Ammon's horn (tissue), 1 donor: ENCODE measurements at places on chromosomes 6 and 20.

DNA sequence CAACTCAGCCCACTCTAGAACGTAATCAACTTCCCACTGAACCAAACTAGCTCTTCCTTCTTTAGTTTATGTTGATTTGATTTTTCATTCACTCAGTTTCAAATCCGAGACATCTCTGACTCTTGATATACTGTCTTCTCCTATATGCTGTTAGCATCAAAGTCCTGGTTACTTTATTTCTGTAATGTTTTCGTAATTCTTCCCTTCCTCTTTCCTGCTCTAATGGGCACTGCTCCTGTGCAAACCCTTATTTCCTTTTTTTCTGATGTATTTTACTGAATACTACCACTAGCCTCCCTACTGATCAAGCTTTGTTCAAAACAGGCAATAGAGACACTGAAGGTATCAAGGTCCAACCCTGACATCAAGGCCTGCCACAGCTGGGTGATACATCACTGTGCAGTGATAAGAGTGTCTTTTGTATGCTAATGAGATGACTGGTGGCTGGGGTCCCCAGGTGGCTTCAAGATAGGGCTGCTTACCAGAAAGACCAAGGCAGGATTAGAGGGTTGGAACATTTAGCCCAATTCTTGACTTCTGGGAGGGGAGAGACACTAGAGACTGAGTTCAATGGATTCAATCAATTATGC is 95.2 kb downstream of the KIF13A start:
- no peak for DNase-seq

DNA sequence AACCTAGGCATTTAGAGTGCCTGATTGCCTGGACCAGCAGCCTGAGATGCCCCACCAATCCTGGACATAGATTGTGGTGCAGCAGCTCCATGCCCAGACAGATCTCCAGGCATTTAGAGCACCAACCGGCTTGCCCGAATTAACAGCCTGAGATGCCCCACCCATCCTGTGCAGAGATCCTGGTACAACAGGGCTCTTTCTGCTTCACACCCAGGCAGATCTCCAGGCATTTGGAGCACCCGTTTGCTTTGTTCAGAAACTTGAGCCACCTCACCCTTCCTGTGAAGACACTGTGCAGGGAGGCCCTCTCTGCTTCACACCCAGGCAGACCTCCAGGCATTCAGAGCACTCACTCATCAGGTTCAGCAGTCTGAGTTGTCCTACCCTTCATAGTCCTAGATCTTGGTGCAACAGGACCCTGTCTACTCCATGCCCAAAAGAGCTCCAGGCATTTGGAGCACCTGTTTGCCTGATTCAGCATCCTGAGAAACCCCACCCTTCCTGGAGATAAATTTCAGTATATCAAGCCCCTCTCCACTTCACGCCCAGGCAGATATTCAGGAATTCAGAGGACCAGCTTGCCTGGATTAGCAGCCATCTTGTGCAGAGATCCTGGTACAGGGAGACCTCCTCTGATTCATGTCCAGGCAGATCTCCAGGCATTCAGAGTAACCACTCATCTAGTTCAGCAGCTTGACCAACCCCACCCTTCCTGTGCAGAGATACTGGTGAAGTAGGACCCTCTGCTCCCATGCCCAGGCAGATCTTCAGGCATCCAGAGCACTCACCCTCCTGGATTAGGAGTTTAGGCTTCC is 189.2 kb upstream of the FERMT1 start:
- no peak for DNase-seq

DNA sequence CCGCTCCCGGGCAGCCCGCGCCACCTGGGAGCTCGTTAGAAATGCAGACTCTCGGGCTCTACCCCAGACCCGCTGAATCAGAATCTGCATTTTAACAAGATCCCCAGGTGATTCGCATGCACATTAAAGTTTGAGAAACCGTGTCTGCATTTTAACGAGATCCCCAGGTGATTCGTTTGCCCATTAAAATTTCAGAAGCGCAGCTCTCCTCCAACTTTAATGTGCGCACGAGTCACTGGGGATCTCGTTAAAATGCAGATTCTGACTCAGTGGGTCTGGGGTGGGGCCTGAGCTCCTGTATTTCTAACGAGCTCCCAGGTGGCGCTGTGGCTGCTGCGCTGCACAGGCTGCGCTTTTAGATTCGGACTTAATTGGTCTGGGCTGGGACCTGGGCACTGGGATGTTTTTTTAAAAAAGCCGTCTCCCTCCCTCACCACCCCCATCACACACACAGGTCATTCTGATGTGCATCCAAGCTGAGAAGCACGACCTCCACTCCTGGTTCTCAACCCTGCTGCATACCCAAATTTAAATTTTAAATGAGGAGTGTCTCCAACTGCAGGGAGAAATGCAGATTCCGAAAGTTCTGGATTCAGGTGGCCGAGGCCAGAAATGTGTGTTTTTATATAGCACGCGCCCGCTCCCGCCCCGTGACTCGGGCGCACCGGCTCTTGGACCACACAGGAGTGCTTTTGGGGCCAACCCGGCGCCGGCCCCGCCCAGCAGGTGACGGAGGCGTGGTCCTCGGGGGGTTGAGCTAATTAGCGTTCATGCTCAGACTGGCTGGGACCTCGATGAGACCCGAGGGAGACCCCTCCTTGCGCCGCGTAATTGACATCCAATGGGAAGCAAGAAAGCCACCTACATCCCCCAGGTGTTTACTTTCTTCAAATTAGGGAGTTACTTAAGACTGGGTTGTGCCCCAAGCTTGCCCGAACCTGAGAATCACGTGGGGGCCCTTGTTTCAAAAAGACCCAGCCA is 85.8 kb downstream of the ZFP64 start:
- DNase-seq: no peak

- DNase-seq: no peak
Observed at GRCh38 chr20:42095221-42095620, 477.0 kb upstream of the CHD6 start.

GRCh38 chr20:2559651-2560050 is 23.3 kb downstream of the TMC2 start:
- peak; percentile 76 for DNase-seq

- DNase-seq: peak; percentile 41
Observed at GRCh38 chr6:123812621-123813020, 9.0 kb downstream of the NKAIN2 start.

DNA sequence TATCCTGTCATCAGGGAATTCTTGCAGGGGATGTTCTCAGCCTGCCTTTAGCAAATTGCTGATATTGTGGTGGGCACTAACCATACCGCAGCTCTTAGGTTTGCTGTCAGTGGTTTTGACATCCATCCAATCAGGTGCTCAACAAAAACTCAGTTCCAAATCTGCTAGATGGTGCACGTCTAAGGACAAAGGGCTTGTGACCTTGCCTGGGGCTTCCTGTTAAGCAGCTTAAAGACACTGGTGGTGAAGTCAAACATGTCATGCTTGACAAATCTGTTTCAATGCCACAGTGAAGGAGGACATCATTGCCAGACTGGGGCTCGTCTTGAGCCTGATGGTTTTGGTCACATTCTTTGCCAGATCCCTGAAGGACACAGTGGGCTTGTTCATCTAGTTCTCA is 179.8 kb upstream of the NOX3 start:
- DNase-seq: no peak

DNA sequence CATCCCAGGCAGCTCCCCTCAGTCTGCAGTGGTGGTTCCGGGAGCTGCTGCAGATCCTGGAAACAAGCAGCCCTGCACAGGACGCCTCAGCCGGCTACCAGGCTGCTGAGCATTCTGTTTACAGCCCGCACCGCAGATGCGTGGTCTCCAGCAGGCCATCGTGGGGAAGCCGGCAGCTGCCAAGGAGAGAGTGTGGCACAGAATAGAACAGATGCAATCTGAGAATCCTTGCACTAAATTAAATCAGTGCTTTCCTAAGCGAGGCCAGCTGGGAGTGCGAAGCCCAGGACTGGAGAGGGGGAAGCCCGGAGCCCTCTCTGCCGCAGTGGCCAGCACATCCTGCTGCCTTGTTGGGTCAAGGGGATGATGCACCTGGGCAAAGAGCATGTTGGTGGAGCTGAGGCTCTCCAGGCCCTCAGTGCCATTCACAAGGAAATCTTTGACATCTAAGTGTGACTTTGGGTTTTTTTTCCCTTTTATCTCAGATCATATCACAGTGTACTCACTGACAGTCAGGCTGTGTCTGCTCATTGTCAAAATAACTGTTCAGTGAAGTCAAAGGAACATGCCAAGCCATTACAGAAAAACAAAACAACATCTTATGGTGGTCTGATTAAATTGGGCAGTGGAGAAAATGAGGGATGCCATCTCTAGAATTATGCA is 118.1 kb downstream of the SYNDIG1 start:
- peak; percentile 62 for DNase-seq

- DNase-seq: no peak
Observed at GRCh38 chr6:167165858-167166471, 8.2 kb upstream of the GPR31 start.

- no peak for DNase-seq
Observed at GRCh38 chr6:80480421-80481157, 374.1 kb downstream of the BCKDHB start.

DNA sequence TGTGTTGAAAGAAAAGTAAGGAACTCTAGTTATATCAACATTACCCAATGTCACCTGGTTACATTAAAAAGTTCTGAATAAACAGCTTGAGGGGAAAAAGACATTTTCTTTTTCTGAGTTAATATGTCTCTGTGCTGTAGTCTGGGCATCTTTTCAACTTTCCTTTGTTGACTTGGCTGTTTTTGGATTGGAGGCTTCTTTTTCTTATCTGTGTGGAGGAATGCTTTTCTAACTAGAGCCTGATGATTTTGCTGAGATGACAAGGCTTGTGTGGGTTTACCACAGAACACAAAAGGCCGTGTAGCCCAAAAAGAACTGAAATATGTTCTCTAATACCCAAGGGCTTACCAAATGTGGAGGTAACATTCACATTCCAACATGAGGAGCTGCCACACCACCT is 161.8 kb downstream of the KCNQ5 start:
- no peak for DNase-seq

DNA sequence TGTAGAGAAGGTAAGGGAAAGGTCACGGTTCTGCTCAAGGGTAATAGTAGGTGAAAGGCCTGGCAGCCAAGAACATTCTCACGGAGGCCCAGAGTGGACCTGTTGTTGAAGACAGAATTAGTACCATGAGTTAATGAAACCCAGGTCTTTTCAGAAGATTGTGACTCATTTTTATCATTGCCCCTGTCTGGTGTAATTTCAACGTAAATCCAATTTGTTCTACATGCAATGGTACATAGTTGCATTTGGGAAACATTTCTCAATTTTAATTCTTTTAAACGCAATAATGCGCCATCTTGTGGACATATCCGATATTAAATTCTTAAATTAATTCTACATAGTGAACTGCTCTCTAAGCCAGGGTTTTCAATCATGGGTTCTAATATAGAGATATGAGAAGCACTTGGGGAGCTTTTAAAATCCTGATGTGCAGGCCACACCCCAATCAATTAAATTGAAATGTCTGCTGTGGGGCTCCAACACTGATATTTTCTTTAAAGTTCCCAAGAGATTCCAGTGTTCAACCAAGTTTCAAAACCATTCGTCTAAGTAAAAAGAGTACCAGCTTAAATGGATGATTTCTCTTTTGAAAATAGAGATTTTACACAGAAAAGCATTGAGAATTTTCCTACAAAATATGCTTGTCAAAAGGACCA is 257.4 kb downstream of the PLCB1 start:
- peak; percentile 36 for DNase-seq

GRCh38 chr6:30194797-30195690 is 18.2 kb downstream of the TRIM26 start:
- no peak for DNase-seq

GRCh38 chr6:139349464-139350020 is 24.9 kb downstream of the CITED2 start:
- no peak for DNase-seq

DNA sequence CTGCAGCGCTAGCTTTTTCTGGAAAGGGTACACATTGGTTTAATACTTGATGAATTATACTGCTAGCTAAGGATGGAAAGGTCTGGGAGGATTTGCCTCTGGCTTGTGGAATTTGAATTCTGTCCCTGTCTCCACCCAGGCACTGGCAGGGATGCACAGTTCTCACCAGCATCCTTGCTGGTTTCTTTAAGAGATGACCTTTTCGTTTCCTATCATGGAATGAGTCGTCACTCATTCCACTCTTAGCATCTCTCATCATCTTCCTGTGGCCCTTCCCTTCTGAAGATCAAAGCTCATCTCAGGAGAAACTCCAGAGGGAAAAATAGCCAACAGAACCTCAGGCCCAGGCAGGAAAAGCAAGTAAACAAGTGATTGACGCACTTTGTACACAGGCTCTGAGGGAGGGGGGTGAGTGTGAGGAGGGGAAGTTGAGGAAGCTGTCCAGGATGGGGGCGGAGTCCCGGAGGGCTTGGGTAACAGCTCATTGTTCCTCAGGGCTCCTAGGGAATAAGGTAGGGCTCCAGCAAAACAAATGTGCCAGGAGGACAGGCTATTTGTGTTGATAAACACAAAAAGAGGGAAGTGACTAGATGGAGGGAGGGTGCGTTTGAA is 25.7 kb upstream of the SAYSD1 start:
- DNase-seq: no peak

GRCh38 chr20:5364997-5365597 is 48.3 kb upstream of the PROKR2 start:
- no peak for DNase-seq

DNA sequence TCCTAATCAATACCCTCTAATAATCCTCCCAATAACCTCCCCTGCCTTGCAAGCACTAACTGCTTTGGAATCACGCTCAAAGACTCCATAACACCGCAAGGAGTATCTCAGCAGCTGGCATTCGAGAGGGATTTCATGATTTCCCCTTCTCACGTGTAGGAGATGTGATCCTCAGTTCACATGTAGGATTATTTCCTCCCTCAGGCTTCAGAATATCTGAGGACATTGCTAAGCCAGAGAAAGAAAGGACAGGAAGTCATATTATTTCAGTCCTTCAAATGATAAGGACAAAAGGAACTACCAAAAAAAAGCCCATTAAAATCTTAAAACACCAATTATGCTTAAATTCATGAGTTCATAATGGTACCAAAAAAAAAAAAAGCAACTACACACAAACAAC is 122.9 kb downstream of the NFATC2 start:
- no peak for DNase-seq

DNA sequence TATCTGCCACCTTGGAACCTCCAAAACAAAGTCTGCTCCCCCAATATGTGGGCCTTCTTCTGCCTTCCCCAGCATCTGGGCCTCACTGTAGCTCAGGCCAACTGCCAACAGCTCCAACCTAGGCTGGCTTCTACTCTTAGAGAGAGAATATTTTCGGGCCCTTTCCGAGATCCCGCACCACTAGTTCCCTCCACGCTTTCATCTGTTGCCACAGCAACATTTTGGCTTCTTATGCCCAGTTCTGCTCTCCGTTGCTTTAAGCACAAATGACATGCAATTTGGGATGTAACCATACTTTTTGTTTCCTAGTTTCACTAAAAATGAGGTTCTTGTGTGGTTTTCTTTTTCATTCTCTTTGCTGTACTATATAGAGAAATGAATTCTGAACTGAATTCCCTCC is 33.6 kb downstream of the PSMB9 start:
- peak; percentile 36 for DNase-seq

- no peak for DNase-seq
Observed at GRCh38 chr6:166318227-166318626, 10.0 kb upstream of the PRR18 start.

GRCh38 chr6:24069526-24069925 is 56.5 kb upstream of the NRSN1 start:
- no peak for DNase-seq
